Activated CD4-positive, alpha-beta memory T cell treated with anti-CD3 and anti-CD28 coated beads, Interleukin-2, amount 10 ng/mL, durations not matched to agents 7 days and 5 days (primary cell): ENCODE measurements at places on chromosomes 7 and 10. TPM values are rescaled to one million over a fixed set of nuclear protein-coding genes. Genes with fewer than 3 reads are reported as not detected.

DNA sequence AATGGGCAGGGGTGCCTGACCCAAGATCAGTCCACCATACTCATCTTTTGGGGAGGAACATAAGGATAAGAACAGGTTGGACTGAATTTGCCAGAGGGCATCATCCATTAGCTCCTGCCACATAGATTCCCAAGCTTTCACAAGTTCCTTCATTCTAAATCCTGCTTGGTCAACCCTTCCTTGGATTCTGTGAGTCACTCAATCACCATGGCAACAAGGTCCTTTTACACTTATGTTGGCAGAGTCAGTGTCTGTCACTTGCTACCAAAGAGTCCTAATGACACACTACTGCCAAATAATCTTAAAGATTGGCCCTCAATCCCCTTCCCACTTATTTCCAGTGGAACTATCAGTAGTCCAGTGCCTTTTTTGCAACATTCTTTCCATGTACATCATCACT is 5.0 kb upstream of the LGI1 start:
- H3K36me3 ChIP-seq = no peaks in the 10 kb centered on the region
- no peak overlapping the region for H3K4me3 ChIP-seq
- no peaks in the 10 kb centered on the region for H3K4me1 ChIP-seq
- H3K27me3 ChIP-seq = peaks cover 16% of the 10 kb centered on the region

GRCh38 chr10:30853066-30853465 is 178.6 kb downstream of the ZNF438 start:
- peaks cover 12% of the 10 kb centered on the region for H3K36me3 ChIP-seq
- no peaks in the 10 kb centered on the region for H3K27me3 ChIP-seq
- no peak overlapping the region for H3K27ac ChIP-seq
- no peaks in the 10 kb centered on the region for H3K4me1 ChIP-seq
- H3K4me3 ChIP-seq = no peak overlapping the region
- no peak for DNase-seq

- no peak overlapping the region for H3K27ac ChIP-seq
- no peak overlapping the region for H3K4me3 ChIP-seq
- H3K36me3 ChIP-seq = no peaks in the 10 kb centered on the region
- H3K27me3 ChIP-seq = peaks cover 36% of the 10 kb centered on the region
- DNase-seq = no peak
- H3K4me1 ChIP-seq = peaks cover 3% of the 10 kb centered on the region
Observed at GRCh38 chr10:80137031-80137862, 4.7 kb downstream of the PLAC9 start.

- no peak for DNase-seq
- H3K4me3 ChIP-seq = no peak overlapping the region
- H3K4me1 ChIP-seq = no peaks in the 10 kb centered on the region
- H3K27ac ChIP-seq = no peak overlapping the region
- H3K36me3 ChIP-seq = no peaks in the 10 kb centered on the region
Observed at GRCh38 chr7:29977886-29978651, 11.5 kb downstream of the SCRN1 start.

The ABCC2 gene
- total RNA-seq = 0.95 TPM
